Osteocyte (in vitro differentiated cells): ENCODE measurements at places on chromosomes 2 and 18.

- peak; percentile 73 for DNase-seq
Observed at GRCh38 chr2:130336150-130336876, 6.4 kb upstream of the IMP4 start.

DNA sequence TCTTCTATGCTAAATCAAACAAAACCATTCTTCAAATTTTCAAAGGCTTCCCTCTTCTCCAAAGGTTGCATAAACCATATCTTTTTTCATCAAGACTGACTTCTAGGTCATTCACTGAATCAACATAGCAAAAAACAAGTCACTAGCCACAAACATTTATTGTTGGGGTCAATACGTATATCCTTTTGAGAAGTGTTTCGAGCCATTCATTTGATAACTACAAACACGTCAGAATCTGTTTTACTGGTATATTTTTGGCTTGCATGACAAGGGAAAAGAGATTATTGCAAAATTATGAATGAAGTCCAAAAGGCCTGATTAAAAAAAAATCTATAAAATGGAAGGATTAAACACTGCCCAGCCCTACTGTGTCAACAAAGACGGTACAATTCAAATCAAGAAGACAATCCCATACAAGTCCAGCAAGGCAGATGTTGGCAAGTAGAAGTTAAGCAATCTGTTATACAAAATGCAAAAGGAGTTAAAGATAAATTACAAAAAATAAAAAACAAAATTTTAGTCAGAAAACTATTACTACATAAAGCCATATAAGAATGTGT is 222.4 kb downstream of the SRBD1 start:
- no peak for DNase-seq

- DNase-seq, result peak; percentile 94
Observed at GRCh38 chr2:130336877-130337734, 5.6 kb upstream of the IMP4 start.

DNA sequence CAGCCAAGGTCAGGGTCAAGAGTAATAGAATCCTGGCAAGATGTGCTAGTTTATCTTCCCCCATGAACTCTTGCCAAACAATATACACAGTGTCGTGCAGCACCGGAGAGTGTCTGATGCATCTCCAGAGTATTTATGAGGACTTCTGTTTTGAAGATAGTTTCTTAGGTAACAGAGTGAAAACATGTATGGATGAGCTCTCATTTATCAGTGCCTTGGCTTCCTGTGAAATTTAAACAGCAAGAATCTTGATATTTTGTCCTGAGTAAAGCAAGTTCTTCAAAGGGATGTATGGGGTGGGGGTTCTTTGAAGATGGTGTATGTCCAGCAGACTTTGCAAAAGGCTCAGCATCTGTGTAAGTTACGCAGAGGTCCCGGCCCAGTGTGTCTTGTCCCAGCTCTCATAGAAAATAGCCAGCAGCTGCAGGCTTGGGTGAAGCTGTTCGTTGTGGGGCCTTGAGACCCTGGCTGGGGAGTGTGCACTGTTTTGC is 361.0 kb upstream of the NT5C1B start:
- DNase-seq, result no peak
